ENCODE measurements at places on chromosomes 12 and 14. TPM values are rescaled to one million over a fixed set of nuclear protein-coding genes. Genes with fewer than 3 reads are reported as not detected.

The TMEM119 gene
- 62.7 TPM for total RNA-seq

The KERA gene
- total RNA-seq = not detected

The KRT75 gene
- not detected for total RNA-seq

The PTPRB gene
- 0.55 TPM for total RNA-seq

The SMOC1 gene
- 0.65 TPM for total RNA-seq

The CCDC177 gene
- under 0.01 TPM for total RNA-seq

The CATSPERB gene
- not detected for total RNA-seq

The RHOJ gene
- total RNA-seq = 3.4 TPM

The MYH6 gene
- not detected for total RNA-seq
